ENCODE measurements at places on chromosomes 1 and 21.
A peak's percentile ranks its signal among the peaks of the same experiment; 100 is the strongest.

GRCh38 chr1:156461781-156462647, 38.6 kb downstream of the MEF2D start:
- DNase-seq, result no peak

DNA sequence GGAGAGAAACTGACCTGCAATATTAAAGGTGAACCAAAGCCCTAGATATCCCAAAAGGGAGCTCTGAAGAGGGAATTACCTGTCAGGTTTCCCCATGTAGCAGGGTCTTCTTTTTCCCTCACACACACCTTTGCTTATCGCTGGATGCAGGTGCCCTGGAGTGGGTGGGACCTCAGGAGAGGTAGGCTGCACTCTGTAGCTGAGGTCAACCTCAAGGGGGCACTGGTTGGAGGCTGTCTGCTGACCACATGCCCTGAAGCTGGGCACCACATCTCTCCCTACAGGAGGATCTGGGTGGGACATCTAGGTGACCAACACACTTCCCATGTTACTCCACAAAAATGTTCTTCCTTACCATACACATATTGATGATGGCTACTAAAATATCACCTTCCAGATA, 298.7 kb upstream of the USP25 start:
- no peak for DNase-seq

DNA sequence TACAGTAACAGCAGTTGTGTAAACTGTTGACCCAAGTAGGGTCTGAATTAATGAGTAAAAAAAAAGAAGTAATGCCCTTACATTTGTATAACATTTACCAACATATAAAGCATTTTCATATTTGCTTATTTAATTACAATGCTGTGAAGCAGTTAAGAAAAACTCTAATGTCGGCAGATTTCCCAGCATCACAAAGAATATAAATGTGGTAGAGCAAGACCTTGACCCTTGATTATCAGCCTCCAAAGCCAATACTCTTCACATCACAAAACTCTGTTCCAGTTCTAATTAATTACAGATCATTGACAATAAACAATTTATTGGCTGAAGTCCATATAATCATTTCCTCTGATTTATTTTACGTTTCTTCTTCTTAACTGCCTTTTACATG, 130.2 kb downstream of the DUSP10 start:
- no peak for DNase-seq

GRCh38 chr1:95353194-95353593, 119.2 kb downstream of the RWDD3 start:
- no peak for DNase-seq

- DNase-seq, result no peak
These were observed 26.9 kb upstream of the LBR start for GRCh38 chr1:225454733-225455132.

DNA sequence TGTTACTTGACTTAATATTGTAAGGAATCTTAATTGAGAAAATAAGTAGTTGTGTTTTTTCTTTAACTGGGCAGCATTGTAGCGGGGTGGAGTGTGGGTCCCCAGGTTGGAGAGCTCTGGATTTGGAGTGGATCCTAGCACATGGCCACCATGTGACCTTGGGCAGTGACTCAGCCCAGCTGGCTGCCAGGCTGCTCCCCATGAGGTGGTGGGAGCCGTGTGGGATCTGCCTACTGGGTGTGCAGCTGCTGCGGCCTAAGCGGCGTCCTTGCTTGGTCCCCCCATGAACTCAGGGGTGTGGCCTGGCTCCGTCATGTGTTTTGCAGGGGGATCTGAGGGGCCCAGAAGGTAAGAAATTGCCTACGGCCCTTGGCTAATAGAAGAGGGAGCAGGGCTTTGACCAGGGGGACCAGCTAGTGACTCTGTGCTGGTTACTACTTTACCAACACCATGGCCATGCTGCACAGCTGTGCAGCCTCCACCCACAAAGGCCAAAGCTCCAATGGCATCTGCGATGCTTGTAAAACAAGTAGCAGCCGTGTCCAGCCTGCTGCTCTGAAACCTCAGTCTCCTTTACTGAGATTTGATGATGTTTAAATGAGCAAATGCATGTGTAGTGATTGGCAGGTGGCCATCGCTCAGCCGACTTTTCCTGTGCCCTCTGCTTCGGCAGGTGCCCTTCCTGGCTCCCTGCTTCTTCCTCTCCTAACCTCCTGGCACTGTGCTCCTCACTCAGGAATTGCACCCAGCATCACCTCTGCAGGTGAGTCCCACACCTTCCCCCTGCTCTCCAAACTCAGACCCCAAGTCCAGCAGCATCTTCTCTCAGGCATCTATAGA, 68.3 kb downstream of the ADARB1 start:
- DNase-seq, result peak; percentile 64

GRCh38 chr1:214143006-214143992, 137.7 kb upstream of the SMYD2 start:
- no peak for DNase-seq

DNA sequence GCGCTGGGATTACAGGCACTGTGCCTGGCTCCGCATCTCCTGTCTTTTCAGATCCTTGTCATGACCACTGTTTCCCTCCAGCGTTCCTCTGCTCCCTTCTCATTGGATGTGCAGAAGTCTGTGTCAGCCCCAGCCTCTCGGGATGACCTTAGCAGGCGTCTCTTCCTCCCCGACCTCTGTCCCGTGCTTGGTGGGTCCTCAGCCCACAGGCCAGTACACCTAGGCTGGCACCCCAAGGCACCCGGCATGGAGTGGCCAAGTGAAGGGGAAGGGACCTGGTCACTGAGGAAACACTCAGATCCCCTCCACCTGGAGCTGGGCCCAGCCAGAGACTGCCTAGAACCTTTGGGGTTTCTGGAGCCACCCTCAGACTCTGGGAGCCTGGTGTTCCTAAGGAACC, 2.4 kb upstream of the CLCNKB start:
- DNase-seq, result peak; percentile 11

- no peak for DNase-seq
These were observed 95.2 kb upstream of the TNFSF4 start for GRCh38 chr1:173302366-173302765.

DNA sequence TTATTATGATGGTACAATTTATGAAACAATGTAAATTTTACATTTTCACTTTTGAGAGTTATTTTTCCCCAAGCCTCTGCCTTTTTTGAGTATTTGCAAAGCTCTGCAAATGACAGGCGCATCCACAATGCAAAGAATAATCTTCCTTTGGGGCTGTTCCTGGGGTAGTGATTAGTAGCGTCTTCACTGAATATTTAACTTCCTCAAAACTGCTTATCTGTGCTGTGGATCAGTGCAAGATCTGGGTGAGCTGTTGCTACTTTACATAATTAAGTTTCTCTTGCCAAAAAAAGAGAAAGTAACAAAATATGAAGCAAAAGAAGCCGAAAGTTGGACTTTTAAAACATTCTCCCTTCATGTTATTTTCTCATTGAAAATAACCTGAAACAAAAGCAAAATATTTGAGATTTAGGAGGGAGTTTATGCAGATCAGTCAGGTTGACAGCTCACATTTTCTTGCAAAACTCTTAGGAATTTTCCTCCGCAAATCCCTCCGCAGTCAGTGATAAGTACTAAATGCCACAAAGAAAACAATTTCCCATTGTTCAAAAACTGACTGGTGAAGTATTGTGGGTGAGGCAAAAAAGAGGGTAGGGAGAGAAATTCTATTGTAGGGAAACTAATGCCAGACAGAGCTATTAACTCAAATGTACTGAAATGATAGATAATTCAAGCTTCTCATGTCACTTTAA, 276.4 kb upstream of the B3GALT2 start:
- no peak for DNase-seq

DNA sequence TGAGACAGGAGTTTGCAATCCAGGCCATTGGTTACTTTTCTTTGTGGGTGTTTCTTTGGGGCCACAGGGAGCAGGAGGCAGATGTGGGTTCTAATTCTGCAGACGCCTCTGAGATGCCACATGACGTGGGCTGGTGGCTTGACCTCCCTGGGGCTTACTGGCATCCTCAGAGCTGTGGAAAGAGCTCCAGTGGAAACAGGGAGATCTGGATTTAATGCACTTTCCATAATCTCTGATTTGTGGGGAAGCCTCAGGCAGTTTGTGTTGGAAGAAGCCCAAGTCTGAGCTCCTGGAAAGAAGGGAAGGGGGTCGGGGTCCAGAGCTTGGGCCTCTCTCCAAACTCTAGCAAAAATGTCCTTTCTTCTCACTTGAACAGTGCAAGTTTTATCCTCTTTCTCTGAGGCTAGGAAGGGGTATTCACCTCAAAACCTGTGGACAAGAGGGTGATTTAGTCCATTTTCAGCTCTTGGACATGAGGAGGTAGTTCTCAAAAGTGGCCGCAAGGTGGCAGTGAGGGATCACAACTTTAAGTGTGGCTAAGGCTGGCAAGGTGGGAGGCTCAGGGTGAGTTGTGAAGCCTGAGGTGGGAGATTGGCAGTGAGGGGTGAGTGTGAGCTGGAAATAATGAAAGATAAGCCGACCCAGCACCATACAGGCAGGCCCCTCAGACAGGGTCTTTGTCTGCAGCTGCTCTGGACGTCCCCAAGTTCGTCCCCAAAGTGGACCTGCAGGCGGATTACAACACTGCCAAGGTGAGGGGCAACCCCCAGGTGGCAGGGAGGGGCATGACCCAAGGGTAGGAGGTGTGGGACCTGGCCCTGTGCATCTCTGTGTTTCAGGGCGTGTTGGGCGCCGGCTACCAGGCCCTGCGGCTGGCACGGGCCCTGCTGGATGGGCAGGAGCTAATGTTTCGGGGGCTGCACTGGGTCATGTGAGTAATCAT, 9.2 kb downstream of the IKBKE start:
- peak; percentile 79 for DNase-seq

DNA sequence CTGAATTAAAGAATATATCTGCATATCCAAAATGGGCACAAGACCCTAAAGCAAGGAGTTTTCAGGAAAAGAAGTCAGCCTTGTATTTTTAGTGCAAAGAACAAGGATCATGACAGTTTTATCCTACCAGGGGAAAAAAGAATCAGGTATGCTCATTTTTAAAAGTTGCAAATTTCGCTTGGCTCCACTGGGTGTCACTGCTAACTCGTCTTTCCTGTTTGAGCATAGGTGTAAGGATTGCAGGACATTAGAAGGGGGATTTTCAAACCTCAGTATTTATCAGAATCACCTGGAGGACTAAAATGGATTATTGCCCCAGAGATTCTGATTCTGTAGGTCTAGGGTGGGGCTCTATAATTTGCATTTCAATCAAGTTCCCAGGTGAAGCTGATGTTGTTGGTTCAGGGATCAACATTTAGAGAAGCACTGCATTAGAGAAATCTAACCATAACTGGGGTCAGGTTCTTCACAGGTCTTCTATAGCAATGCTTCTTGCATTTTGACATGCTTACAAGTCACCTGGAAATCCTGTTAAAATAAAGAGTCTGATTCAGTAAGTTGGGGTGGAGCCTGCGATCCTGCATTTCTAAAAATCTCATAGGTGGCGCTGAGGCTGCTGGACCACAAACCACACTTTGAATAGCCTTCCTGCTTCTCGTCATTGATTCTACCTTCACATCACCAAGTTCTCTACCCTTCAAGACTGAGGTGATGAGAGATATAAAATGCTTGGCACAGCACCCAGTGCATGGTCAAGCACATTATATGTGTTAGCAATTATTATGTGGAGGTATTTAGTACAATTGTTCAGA, 39.6 kb downstream of the NUF2 start:
- no peak for DNase-seq

GRCh38 chr1:21899987-21900386, 37.1 kb downstream of the HSPG2 start:
- peak; percentile 78 for DNase-seq

GRCh38 chr1:31239653-31240241, at the start of gene NKAIN1:
NKAIN1 (minus strand) TSS chr1:31239887; CDS start chr1:31239547, 340 bp downstream.
- no peak for DNase-seq

DNA sequence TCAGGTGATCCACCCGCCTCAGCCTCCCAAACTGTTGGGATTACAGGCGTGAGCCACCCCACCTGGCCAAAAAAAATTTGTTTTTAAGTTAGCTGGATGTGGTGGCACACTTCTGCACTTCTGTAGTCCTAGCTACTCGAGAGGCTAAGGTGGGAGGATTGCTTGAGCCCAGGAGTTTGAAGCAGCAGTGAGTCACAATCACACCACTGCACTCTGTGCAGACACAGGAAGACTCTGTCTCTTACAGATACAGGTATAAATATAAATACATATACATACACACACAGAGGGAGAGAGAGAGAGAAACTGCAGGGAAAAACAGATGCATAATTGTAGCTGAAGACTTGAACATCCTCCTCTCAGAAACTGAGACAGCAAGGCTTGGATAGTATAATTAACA, 34.8 kb upstream of the EPS15 start:
- no peak for DNase-seq

DNA sequence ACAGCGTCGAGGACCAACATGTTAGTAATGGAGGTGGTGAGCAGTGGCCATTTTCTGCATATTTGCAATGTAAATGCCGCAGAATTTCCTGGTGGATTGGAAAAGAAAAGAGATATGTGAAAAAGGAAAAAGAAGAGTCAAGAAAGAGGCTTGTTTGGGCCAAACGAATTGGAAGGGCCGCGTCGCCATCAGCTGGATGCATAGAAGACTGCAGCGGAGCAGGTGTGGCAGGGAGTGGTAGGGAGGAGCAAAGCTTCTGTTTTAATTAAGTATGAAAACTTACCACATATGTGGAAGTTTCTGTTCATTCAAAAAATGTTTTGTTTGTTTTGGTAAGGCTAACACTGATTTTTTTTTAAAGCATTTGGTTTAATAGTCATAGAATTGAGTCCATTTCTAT, 690.7 kb downstream of the NCAM2 start:
- no peak for DNase-seq

DNA sequence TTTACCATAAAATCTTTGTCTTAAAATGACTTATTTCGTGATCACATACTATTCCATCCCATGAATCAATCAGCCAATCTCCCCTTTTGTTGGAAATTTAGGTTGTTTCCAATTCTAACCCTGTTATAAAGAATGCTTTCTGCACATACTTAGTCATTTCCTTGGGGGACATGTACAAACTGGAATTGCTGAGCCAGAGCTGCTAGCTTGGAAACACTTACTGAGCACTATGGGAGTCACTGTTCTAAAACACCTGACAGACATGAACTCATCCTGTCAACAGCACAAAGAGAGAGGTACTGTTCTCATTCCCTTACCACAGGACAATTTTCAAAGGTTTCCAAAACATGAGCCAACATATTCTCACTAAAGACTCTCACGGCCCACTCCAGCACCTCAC, 32.1 kb downstream of the AK2 start:
- DNase-seq, result no peak

GRCh38 chr1:60665311-60665710, 417.1 kb upstream of the NFIA start:
- no peak for DNase-seq

- peak; percentile 57 for DNase-seq
These were observed 1.0 kb upstream of the DIRAS3 start for GRCh38 chr1:68051475-68051874.

GRCh38 chr1:20322825-20323612, 32.3 kb downstream of the VWA5B1 start:
- no peak for DNase-seq

- DNase-seq, result no peak
These were observed 324.9 kb upstream of the DAB1 start for GRCh38 chr1:57748719-57749118.

DNA sequence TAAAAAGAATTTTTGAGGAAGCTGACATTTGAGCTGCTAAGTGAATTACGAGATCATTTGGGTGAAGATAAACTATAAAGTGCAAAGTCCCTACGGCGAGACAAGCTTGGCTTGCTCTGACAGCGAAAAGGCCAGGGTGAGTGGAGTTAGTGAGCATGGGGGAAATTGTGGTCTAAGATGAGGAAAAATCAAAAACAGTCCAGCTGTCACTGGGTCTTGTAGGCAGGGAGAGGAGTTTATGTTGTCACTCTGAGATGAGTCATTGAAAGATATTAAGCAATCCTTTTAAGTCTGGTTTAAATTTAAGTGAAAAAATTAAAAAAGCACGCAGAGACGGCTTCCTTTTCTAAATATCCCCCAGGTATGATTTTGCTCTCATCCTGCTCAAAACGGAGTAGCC, 601.9 kb downstream of the MRPL39 start:
- no peak for DNase-seq

- no peak for DNase-seq
These were observed 281.5 kb upstream of the VAMP3 start for GRCh38 chr1:7489586-7489985.

Data from right cardiac atrium (tissue), 5 donors.